Aorta (tissue), 5 donors: ENCODE measurements at places on chromosomes 2 and 18. TPM values are rescaled to one million over a fixed set of nuclear protein-coding genes. Genes with fewer than 3 reads are reported as not detected.

KIF5C gene
- 3.4 TPM for total RNA-seq

TUBB8B gene
- total RNA-seq = not detected

DNA sequence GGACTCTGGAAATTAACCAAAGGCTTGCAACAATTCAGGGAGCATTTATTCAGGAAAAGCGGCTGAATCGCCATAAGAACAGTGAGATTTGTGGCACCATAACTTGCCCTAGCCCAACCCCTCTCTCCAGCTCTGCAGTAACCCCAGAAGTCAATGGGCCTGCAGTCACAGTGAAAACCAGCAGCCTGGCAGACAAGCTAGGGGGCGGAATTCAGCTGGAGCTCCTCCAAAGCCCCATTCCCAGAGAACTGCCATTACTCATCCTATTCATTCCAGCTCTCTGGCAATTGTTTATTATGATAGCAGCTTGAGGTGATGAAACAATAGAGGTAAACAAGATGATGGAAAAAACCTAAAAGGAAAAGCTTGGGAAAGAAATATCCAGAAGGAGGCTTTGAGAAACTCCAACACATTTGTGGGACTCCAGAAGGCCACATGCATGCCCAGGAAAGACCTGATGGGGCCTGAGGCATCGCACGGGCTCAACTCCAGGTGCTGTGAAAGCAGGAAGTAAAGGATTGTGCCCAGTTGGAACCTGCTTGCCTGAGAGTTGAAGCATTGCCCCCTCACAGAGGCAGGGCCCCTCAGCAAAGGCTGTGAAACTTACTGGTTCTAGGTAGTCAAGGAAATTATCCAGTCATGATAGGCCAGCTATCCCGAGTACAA is 126.7 kb downstream of the TWIST2 start:
- peak; percentile 58 for DNase-seq

DNA sequence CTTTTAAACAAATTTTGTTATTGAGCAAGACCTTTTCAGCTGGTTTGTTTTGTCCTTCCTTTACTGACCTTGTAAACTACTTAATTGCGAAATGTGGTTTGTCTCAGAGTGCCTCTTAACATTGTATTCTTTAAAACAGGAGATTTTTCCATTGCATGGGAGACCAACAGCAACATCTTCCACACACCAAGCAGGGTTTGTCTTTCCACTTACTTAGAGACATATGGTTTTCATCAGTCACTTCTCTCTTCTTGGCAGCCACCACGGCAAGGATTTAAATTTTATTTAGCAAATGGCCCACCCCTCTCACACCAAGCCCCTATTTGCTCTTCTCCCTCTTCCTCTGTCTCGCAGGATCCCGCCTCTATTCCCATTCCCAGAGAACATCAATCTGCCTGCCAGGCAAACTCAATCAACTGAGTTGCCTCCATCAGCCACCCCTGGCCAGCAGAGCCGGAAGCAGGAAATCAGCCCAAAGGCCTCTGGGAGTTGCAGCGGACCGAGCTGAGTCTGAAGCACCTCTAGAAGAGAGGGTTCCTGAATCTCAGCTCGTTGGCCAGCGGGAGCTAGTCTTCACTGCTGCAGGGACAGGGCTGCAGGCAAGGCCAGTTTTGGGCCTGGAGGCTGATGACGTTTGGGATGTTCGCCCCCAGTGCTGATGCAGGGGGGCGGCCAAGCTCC is 11.3 kb upstream of the CIB4 start:
- no peak for DNase-seq

LBX2 gene
- total RNA-seq = 0.75 TPM

PTPN2 gene
- total RNA-seq = 37.2 TPM

GRCh38 chr18:14767474-14767873 is 19.5 kb downstream of the ANKRD30B start:
- DNase-seq = no peak

- DNase-seq = no peak
These were observed 49.6 kb downstream of the IL1R2 start for GRCh38 chr2:102041351-102041750.

- no peak for DNase-seq
These were observed 50.0 kb upstream of the RFX8 start for GRCh38 chr2:101524806-101525430.

OST4 gene
- 219 TPM for total RNA-seq

GRCh38 chr2:101981504-101981903 is 10.3 kb upstream of the IL1R2 start:
- no peak for DNase-seq

AGBL5 gene
- total RNA-seq = 15.0 TPM

AGXT gene
- not detected for total RNA-seq

GRCh38 chr2:9519250-9519649 is 36.4 kb downstream of the ADAM17 start:
- no peak for DNase-seq

GRCh38 chr2:10990561-10991111 is 78.9 kb downstream of the KCNF1 start:
- DNase-seq = no peak

LRRC30 gene
- not detected for total RNA-seq

SLC4A5 gene
- total RNA-seq = 7.3 TPM

GRCh38 chr2:9207641-9208311 is 1.2 kb downstream of the ASAP2 start:
- no peak for DNase-seq

DNA sequence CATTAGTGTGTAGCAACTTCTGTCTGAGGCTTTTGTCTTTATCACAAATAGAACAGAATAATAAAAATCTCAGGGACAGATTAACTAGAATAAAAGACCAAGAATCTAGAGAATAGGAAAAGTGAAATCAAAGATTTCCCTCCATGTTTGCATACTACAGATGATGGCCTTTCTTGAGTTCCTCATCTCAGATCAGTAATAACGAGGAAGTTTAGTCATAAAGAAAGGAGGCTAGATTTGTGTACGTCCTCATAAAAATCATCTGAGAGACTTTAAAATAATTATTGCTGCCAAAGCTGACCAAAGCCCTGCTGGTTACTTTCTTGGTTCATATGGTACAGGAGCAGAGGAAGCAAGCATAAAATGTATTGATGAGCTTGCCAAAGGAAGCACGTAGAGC is 117.3 kb downstream of the MIB1 start:
- no peak for DNase-seq

DNA sequence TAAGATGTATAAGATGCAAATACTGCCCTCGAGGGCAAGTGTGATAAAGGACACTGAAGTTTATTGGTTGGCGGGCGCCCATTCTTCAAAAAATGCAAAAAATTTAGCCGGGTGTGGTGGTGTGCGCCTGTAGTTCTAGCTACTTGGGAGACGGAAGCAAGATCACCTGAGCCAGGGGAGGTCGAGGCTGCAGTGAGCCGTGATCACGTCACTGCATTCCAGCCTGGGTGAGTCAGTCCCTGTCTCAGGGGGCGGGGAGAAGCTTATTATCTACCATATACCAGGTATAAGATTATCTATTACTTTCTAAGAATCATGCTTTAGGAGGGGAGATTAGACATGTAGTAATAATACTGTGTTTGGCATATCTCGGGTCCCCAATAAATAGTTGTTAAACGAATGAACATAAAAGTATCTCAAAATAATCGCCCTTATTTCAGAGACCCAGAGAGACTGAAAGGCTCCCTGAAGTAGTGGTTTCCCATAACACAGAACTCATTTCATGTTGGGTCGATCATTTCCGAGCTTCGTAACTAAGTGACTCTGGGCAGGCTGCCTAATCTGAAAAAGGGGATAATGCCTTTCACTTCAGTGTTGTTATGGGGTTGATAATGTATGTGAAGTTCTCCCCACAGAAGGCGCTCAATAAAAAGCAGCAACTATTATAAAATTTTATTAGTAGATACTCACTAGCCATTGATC is 1.2 kb upstream of the SELENOI start:
- no peak for DNase-seq

- DNase-seq = peak; percentile 86
These were observed 29.5 kb downstream of the PAX8 start for GRCh38 chr2:113248997-113249770.

OR6B2 gene
- total RNA-seq = not detected

DNA sequence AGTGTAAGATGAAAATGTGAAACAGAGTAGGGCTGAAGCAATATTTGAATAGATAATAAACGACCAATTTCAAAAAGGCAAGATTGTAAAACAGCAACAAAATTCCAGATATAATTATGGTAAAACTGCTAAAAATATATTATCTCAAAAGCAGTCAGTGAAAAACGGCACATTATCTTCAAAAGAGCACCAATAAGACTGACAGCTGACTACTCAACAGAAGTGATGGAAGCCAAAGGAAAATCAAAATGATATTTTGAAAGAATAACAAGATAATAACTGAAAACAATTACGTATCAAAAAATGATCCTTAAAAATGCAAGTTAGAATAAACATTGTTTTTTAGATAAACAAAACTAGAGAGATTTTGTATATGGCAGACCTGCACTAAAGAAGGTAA is 920.6 kb upstream of the FAM98A start:
- DNase-seq = no peak

TGIF1 gene
- 48.2 TPM for total RNA-seq

DPYSL5 gene
- total RNA-seq = not detected

GRCh38 chr2:52210161-52210560 is 1178.2 kb upstream of the NRXN1 start:
- no peak for DNase-seq

- DNase-seq = no peak
These were observed 128.7 kb downstream of the PLA2R1 start for GRCh38 chr2:159933727-159934049.

ALKAL2 gene
- total RNA-seq = 14.3 TPM

DNA sequence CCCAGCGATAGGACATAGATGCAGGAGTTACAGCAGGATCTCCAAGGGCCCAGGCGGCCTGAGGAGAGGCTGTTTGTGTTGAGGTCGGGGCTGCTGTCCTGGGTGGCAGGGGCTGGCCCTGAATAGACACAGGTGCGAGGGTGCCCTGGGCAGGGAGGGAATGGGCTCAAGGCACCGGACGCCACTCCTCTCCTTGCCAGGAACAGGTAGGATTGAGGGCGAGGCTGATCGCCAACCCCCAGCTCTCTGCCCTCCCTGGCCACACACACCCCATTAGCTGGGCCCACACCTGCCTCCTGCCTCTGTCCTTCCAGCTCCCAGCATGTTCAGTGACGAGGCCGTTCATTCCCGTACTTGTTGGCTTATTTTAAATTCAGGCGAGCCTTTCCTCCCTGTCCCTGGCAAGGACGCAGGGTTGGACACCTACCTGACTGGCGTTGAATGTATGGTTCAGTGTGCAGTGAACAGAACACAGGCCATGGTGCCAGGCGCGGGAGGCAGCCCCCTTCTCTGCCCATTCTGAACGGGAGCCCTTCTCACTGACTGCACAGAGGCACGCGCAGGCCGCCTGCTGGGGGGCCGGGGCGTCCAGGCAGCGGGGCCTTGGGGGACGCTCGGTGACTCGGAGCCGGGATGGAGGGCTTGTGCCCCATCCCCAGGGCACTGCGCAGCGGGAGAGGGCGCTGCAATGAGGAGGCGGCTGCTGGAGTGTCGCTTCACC is 41.3 kb upstream of the SNED1 start:
- no peak for DNase-seq

- DNase-seq = no peak
These were observed 650 bp upstream of the AFG3L2 start for GRCh38 chr18:12377556-12378197.

DNA sequence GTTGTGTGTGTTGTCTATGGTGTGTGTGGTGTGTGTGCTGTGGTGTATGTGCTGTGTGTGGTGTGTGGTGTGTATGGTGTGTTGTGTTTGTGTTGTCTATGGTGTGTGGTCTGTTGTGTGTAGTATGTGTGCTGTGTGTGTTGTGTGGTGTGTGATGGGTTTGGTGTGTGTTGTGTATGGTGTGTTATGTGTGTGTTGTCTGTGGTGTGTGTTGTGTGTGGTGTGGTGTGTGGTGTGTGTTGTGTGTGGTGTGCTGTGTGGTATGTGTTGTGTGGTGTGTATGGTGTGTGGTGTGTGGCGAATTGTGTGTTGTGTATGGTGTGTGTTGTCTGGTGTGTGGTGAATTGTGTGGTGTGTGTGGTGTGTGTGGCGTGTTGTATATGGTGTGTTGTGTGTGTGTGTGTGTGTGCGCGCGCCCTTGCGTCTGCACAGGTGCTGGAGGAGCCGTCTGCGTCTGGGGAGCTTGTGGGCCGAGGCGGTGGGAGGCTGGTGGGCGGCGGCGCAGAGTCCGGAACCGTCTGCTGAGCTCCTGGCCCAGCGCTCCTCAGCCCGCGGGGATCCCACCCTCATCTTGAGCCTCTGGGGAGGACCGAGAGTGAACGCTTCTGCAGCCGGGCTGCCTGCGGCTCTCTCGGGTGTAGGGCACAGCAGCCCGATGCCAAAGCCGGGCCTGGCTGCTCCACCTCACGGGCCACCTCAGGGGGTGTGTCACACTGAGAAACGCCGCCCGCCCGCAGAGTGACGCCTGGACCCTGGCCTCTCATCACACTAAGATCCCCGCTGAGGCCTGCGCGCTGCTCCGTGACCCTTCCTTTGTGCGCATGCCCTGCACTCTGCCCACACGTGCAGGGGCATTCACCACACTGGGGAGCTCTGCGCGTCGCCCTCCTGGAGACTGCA is 8.8 kb upstream of the ADI1 start:
- DNase-seq = peak; percentile 76

DNA sequence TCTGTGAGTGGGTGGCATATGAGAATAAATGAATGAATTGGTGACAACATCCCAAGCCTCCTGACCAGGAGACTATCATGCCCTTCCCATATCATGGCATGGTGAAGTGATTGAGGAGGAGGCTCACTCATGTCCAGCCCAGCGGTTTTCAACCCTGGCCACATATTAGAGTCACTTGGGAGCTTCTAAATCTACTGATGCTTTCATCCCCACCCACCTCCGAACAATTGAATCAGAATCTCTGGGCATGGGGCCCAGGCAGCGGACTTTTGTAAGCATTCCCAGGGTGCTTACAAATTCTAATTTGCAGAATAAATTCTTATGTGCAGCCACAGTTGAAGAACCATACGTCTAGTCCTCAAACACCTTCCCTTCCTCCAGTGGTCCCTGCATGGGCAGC is 81.7 kb upstream of the SEC11C start:
- no peak for DNase-seq

DNA sequence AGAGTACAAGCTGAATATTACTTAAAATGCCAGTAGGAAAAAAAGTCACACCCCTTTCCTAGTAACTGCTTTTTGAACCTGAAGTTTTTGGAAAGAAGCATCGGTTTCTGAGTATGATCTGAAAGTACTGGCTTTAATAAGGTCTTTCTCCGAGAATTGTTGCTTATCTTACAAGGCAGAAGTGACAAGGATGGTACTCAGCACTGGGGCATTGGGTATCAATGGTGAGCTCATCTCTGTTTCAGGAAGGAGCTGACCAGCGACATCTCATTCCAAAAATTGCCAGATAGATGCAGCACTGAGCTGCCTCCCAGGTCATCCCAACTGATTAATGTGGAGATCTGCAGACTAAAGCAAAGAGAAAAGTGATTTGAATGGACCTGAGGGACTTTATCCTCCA is 85.4 kb downstream of the FMNL2 start:
- no peak for DNase-seq

DNA sequence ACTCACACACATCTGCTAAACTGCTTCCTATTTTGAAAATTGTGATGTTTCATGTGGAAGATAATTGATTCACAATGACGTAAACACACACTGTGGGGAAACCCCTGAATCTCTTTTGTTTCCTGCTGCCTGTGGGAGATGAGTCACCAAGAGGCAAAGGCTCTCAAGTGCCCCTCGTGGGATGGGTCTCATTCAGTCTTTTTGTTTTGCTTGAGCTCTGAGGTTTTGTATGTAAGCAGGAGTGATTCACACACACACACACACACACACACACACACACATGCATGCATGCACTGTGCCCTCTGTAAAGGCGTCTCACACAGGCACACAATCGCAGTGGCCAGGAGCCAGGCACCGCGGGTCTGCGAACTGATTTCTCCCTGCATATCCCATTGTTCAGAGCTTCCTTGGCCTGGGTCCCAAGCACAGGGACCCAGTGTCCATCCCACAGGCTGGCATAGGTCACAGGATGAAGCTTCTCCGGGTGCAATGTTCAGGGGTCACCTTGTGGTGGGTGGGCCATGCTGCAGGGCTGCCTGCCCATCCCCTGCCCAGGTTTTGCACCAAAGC is 12.1 kb upstream of the ARHGEF4 start:
- peak; percentile 27 for DNase-seq
